ENCODE measurements at places on chromosomes 7 and 10.

- DNase-seq: no peak
Observed at GRCh38 chr7:45182856-45183710, 25.5 kb downstream of the RAMP3 start.

DNA sequence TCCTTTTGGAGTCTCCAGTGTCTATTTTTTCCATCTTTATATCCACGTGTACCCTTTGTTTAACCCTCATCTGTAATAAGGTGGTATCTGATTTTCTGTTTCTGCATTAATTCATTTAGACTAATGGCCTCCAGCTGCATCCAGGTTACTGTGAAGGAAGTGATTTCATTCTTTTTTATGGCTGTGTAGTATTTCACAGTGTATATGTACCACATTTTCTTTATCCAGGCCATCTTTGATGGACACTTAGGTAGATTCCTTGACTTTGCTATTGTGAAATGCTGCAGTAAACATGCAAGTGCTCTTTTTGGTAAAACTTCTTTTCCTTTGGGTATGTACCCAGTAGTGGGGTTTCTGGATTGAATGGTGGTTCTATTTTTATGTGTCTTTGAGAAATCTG is 128.0 kb upstream of the MTPN start:
- no peak for DNase-seq

- DNase-seq: no peak
Observed at GRCh38 chr10:6778992-6779701, 199.1 kb upstream of the PRKCQ start.

DNA sequence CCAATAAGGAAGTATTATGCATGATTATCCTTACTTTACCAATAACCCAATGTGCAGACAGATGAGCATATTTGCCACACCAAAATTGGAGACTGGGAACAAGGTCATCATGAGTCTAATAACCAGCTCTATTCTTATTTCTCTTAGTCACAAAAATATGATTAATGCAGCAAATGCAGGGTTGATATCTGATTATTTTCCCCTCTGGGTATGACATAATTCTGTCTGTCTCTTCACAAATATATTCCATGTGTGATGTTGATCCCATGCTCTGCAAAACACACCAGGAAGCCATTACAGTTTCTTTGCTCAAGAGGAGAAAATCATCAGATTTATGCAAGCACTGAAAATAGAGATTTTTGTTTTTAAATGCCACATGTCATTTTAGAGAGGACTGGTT is 196.5 kb upstream of the DGKB start:
- no peak for DNase-seq

GRCh38 chr10:58734116-58734515 is 221.4 kb downstream of the BICC1 start:
- DNase-seq: no peak

DNA sequence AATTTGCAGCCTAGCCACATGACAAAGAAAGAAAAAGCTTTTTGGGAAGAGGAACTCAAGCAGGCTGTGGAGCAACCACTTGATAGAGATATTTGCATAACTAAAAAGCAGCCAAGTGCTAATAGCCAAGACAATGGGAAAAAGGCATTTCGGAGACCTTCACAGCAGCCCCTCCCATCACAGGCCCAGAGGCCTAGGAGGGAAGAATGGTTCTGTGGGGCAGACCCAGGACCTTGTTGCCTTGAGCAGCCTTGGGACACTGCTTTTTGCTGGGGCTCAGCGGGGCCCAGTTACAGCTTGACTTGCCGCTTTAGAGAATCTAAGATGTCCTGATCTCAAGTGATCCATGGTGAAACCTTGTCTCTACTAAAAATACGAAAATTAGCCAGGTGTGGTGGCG is 38.5 kb downstream of the FAM149B1 start:
- DNase-seq: no peak

- DNase-seq: peak; percentile 91
Observed at GRCh38 chr7:127887631-127888030, 143.6 kb downstream of the LRRC4 start.

DNA sequence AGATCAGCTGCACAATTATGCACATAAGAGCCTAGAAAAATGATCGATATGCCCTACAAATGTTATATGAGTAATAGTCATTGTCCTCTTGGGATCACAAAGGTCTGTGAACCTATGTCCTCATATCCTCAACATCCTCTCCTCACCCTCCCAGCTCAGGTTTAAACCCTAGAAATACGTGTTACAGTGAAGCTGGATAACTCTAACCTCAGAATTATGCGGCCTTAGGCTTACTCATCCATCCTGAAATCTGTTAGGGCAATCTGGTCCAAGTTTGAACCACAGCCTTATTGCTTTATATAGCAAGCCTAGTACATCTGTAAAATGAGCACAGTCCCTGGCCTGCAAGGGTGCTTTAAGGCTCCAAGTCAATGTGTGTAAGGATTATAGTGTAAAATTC is 84.2 kb upstream of the FRMD4A start:
- no peak for DNase-seq

DNA sequence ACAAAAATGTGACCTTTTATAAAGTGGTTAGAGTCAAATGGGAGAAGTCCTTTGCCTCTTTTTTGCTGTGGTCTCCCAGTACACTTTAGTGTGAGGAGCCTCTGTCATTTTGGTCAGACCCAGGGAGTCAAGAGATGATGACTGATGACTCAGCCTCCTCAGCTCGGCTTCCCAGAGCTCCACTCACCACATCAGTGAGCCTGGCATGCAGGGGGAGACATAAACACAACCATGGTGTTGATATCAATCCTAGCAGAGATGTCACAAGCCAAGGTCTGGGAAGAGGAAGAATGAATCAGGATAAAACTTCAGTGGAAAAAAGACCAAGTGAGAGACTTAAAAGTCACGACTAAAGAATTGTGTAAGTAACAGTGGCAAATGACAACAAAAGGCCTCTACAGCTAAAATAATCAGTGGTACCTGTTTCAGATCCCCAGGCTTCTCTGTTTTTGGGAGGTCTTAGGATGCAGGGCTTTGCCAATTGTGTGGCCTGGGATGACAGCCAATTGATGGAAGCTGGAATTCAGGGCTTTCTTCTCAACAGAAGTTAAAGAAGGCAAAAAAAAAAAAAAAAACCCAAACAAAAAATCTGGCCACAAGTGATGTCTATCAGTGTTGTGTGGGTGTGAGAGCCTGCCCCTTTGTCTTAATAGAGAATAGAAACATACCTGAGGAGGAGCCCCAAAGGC is 50.2 kb downstream of the TFAM start:
- DNase-seq: no peak

DNA sequence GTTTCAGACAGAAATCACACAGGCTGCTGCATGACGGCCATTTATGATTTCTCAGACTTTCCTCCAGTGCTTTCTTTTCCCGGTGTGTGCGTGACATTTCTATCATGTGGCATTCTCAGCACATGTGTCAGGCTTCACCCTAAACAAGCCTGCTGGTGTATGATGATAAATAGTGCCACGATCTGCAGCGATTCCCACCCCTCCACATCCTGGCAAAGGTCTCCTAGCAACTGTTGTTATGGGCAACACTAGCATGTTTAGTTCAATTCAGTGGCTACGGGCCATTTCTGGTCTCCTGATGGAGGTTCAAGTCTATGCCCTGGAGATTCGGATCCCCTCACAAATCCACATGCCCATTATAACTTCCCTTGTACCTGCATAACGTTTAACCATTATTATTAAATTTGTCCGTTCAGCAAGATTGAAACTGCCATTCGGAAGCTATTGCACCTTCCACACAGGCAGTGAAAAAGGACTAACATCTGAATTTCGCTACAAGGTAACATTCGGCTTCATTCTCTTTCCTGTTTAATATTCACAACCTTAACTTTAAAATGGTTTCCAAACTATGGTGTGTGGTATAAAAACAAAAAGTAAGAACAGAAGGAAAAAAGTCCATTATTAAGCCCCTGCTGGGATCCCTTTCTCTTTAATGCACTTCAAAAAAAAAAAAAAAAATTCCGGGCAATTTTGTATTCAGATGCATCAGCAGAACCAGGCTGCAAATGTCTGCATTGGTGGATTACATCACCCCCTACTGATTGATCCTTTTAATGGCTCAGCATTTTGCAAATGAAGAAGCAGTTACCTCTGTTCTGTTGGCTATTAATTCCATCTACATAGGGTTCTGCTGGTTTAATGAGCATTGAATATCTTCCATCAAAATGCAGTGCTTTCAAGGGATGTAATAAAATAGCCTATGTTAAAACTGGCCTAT is 90.2 kb downstream of the FRMD4A start:
- no peak for DNase-seq

DNA sequence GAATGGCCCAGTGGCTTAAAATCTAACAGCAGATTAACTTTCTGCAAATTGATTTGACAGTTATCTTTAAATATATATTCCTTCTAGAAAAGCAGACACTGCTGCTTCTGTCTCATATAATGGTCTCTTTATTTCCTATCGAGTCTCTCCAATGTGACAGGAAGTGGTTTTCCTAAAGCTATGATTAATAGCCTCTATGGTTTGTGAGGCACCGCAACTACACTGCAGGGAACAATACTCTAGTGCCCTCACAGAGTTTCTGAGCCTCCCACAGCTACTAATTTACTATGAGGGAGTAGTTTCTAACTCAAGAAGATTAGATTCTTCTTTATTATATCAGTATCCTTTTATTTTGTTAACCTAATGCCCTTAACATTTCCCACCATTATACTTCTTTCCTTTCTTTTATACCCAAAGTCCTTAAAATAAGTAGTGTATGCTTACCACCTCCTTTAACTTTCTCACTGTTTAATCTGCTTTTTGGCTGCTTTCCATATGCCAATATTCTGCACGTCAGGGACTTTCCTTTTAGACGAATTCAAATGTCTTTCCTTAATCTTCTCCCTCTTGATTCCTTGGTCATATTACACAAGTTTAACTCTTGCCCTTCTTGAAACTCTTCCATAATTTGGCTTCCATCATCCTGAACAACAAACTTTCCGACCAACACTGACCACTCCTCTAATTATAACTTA is 23.8 kb upstream of the AHR start:
- no peak for DNase-seq

DNA sequence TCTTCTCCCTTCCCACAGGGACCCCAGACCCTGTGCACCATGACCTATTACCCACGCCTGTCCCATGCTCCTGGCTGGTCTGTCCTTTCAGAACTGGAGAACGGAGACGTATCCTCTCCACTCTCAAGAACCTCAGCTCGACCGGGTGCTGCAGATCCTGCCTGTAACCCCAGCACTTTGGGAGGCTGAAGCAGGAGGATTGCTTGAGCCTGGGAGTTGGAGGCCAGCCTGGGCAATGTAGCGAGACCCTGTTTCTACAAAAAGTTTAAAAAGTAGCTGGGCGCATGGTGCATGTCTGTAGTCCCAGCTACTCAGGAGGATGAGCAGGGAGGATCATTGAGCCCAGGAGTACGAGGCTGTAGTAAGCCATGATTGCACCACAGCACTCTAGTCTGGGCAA is 37.2 kb upstream of the MYL10 start:
- no peak for DNase-seq

- no peak for DNase-seq
Observed at GRCh38 chr10:25753776-25754175, 180.3 kb upstream of the MYO3A start.

DNA sequence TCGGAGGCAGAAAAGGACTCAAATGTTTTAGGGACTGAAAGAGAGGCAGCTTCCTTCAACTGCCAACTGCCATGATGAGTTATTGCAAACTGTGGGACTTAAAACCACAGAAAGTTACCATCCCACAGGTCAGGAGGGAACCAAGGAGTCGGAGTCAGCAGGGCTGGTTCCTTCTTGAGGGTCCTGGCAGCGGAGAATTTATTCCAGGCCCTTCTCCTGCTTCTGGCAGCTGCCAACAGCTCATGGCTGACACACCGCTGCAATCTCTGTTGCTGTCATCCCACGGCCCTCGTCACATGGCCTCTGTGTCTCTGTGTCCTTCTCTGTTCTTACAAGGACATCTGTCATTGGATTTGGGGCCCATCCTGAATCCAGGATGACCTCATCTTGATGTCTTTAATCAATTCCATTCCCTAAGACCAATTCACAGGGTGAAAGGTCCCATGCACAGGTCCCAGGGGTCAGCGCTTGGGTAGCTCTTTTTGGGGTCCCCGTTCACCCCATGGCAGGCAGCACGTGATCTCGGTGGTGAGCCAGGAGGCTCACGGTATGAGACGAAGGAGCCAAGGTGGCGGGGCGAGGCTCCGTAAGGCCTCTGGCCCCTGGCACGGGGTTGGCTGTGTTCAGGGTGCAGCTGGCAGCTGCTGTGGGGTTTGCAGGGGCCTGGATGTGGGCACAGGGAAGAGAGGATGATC is 27.4 kb upstream of the PSMG3 start:
- no peak for DNase-seq

DNA sequence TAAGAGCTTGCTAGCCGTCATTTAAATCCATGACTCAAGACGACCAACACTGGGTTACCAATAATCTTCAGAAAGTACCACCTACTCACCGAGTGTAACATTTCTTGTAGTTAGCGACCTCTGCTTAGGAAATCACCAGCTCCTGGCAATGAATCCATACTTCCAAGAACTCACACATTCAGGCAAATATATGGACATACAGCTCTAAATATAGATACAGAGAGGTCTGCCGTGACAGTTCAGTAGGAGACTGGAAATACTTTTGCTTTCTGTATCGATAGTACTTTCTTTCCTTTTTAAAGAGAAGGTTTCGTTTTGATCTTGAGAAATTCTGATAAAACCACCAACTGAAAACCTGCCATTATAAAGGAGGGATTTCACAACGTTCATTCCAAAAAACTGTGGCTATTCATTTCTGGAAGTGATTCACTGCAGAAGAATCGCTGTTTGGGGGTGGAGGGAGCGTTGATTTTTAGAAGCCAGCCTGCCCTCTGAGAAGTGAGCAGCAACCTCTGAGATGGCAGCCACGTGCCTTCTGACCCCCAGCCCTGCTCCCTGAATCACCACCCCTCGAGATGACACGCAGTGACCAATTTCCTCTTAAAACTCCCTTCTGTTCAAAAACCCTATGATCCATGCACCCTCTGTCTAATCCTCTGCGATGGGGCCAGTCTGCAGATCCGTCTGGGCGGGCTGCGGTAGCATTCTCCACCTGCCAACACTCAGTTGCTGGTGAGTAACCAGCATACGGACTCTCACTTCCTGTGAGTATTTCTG is 179.0 kb upstream of the KLF14 start:
- peak; percentile 51 for DNase-seq

DNA sequence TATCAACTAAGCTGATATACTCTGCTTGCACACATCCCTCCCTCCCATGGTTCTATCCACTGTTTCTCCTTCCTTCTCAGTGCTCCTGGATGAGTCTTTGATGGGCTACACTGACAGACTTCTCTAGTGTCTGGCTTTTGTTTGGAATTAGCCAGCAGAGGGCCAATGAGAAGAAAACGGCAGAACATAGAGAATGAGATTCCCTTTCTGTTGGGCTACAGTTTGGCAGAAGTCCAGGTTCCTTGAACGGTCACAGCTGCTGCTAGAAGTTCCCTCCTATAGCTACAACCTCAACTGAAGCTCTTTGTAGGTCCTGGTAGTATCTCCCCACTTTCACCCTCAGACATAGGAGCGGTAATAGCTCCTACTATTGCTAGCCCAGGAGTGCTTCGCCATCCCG is 251.1 kb upstream of the LRRN3 start:
- peak; percentile 69 for DNase-seq
